ENCODE measurements at places on chromosomes 3 and 15.
A peak's percentile ranks its signal among the peaks of the same experiment; 100 is the strongest.

- no peak for DNase-seq
Measured at GRCh38 chr3:121942116-121942786, 48.0 kb downstream of the SLC15A2 start.

DNA sequence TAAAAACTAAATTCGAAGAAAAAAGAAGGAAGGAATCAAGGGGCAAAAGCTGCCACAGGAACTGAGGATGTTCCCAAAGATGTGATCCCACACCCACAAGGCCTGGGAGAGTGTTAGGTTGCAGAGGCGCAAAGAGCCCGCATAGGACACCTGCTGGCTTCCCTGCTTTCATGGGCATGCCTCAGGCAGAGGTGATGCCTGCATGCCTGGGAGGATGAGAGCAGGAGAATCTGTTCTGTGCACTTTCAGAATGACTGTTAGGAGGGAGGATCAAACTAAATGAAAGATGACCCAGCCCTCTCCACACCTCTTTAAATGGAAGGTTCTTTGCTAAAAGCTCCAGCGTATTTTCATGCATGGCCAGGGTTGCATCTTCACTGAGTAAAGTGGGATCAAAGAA is 162.4 kb downstream of the PLCL2 start:
- no peak for DNase-seq

DNA sequence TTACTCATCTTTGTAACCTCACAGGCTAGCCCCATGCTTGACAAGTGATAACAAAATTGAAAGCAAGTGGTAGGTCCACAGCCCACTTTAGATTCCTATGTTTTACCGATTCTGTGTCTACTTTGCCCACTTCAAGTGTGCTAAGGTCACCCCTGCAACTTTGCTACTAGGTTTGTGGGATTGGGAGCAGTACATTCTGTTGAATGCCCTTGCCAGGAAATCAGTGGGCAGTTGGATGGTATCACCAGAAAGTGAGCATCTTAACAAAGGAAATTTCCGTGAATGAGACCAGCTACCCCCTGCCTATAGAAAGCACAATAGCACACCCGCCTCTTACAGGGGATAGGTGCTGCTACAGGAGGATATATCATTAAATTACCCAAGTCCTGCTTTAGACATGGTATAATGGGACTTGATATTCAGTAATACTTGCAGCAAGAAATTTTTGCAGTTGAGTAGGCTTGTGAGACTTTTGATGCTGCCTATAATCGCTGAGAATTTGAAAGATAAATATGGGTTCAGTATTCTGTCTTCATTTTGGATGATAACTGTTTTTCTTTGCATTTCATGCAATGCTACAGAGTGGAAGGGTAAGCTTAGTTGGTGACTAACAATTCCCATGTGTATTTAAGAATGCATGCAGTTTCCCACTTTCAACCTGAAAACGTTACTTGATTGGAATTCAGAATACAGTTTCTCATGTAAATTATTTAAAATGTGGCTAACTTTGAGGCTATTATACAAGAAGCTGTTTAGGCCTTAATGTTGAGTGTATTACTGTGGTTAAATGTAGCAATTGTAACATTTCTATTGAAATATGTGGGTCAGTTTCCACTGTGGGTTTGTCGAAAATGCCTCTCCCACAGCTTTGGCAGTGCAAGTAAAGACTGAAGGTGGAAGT is 9.5 kb downstream of the EBLN2 start:
- no peak for DNase-seq

- DNase-seq = no peak
Measured at GRCh38 chr15:52378746-52379394, 83.3 kb upstream of the MYO5C start.

- DNase-seq = no peak
Measured at GRCh38 chr3:148309390-148310035, 388.2 kb upstream of the AGTR1 start.

GRCh38 chr3:25423780-25424588 is 4.1 kb upstream of the RARB start:
- no peak for DNase-seq

DNA sequence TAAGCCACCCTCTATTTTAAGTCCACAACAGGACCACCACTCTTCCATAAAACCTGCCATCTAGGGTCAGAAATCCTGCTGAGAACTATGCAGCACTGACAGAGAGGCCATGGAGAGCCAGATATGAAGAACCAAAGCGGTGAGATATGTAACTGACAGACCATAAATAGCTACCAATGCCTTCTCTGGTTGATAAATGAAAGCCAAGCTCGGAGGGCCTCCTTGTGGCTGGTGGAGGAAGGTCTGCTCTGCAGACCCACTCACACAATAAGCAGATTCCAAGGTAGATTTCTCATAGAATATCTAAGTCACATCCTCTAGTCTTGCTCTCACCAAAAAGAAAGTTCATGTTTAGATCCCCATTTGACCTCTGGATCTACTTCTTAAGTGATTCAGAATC is 38.9 kb downstream of the RYK start:
- no peak for DNase-seq

- no peak for DNase-seq
Measured at GRCh38 chr3:63278171-63279004, at the start of gene SYNPR. TSS of gene SYNPR (plus strand) at chr3:63278308.

DNA sequence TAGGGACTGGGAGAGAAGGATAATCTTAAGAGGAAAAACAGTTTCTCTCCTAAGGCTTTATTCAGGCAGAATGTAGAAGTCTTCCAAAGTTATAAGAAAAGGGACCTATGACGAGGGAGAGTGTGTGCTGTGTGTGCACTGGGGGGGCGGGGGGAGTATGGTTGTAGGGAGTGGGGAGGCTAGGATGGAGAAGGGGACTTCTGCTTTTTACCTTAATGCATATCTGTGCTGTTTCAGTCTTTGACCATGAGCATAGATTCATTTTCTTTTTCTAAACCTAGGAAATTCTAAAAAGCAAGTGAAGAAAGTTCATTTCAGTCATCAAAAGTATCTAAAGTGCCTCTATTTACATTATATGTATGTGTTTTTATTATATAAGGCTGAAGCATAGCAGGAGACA is 52.6 kb upstream of the RASA2 start:
- DNase-seq = no peak

DNA sequence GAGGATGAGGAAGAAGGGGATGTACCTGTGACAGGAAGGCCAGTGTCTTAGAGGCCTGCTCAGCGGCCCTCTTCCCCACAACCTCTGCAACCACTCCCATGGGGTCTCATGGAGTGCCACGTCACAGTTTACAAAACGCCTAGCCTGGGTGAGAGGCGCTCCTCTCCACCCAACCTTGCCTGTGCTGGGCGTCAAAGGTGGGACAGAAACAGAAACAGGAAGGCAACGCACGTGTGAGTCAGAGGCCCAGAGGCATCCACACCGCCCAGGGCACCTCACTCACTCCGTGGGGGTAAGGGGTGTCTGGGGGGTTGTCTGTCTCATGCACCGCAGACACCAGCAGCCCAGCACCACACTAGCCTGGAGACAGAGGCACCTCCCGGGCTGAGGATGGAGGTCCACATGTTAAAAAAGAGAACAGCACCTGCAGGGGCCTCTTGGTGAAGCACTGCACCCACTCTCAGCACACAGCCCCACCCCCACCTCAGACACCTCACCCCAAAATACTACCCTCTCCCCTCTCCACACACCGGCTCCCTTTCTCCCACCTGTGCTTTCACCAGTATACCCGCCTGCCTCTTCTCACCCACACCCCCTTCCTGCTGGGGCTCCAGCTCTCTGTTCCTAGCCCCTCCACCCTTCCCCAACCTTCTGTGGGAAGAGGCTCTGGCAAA is 4.7 kb upstream of the CALML4 start:
- no peak for DNase-seq

- DNase-seq = no peak
Measured at GRCh38 chr3:81568378-81568777, 193.1 kb downstream of the GBE1 start.

DNA sequence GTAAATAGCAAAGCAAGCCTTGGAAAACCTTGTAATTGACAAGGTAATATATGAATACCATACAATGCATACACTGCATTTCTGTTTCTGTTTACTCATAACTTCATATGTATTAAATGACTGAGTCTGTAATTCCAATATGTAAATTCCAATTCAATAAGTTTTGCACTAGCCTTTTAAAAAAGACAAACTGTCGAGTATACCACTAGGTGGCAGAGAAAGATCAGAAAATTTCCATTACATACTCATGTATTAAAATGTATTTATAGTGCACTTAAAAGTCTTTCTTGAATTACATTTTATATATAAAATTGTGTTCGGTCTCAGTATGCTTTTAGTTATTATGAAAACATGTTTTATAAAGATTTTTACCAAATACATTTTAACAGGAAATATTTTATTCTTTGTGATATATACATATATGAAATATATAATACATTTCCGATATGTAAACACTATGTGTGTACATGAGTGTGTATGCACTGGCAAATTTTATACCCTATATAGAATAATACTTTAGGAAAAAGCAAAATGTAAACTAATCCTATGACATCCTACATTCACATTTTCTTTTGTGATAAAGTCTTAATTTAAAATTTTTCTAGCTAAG is 216.8 kb downstream of the VGLL3 start:
- no peak for DNase-seq

GRCh38 chr15:62883938-62884479 is 158.5 kb upstream of the TPM1 start:
- DNase-seq = no peak

DNA sequence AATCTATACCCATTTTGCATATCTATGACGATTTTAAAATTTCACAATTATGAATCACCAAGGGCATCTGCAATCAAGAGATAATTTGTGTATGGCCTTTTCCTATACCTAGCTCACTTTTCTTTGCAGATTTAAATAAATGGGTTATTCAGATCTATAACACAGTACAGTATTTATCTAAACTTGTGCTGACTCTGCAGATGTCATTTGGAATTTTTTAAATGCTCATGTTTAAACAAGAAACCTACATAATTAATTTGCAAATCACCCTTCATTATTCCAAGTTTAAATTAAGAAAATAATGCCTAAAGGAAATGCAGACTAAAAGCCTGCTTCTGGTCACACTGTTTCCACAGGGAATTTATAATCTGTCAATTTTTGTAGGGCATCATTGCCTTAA is 284.2 kb downstream of the SI start:
- DNase-seq = no peak

- no peak for DNase-seq
Measured at GRCh38 chr15:70512772-70513362, 250.5 kb downstream of the UACA start.

GRCh38 chr3:42489116-42489936 is 13.1 kb upstream of the VIPR1 start:
- no peak for DNase-seq

DNA sequence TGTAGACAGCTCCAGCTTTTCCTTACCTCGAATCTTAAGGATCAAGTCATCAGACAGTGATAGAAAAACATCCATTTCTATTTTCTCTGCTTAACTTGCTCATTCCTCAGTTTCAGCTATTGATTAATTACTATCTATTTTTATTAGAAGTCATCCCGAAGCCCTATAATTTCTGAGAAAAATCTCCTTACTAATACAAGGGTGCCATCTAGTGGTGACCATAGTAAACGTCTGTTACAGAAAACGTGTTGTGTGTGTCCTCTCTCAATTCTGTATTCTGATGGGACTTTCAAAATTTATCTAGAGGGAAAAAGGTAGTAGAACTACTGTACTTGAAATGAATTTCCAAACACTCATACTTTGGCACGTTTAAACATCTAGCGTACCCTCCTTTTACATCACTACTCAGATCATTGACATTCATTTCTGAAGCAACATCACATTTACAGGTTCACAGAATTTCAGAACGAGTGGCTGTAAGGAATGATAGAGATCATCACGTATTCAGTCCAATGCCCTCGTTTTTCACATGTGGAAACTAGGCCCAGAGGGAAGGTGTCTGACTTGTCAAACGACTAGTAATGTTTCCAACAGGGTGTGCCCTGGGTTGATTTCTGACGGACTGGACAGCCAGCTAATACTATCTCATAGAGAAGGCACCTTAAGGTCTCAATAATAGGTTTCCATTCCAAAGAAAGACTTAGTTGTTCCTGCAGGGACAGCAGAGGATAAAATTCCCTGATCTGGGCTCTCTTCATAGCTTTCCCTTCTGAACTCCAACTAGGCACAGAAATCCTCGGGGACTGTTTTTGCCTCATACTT is 25.6 kb downstream of the HACD2 start:
- DNase-seq = peak; percentile 8

GRCh38 chr3:167241048-167241845 is 138.8 kb downstream of the ZBBX start:
- DNase-seq = no peak

DNA sequence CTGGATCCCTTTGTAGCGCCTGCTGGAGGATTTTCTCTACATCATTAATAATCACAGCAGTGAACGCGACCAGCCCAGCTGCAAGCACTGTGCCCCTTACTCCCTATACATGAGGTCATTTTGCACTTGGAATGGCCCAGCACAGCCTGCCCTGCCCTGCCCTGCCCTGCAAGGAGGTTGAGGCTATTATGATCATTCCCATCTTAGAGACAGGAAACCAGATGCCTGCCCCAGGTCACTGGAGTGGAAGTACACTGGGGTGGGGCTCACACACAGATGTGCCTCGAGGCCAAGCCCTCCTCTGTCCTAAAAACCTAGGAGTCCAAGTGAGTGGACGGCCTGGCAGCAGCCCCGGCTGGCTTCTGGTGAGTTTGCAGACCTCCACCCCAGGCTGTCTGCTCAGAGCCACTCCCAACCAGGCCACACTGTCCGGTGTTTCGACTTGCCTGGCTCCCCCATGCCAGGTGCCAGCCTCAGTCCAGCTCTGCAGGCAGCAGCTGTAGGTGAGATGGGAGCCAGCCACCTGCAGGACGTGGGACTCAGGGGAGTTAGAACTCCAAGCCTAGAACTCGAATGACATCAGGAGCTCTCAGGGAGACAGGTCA is 30.4 kb upstream of the SEC61A1 start:
- no peak for DNase-seq

DNA sequence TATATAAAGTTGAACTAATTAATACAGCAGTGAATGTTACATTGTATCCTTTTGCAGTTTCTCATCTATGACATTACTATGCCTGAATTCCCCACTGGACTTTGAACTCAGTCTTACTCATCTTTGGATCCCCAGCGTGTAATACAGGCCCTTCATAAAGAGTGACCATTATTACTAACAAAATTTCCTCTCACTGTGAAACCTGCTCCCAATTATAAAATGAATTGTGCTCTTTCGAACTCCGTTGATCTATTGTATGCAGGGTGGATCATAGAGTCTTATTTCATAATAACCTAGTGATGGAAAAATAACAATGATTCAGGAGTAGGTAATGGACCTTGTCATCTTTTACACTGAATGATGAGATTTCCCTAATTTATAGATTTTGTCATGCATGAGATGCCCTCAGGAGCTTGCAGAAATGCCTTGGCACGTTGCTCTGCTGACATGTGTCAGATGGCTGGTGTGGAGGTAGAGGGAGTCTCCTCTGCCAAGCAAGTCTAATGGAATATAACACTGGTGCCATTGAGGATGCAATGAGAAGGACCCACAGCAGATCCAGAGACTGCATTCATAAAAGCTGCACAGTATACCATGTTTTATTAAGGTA is 25.5 kb downstream of the B3GNT5 start:
- peak; percentile 26 for DNase-seq

- no peak for DNase-seq
Measured at GRCh38 chr15:40192942-40193341, 32.1 kb downstream of the BUB1B start.

All from NCI-H187 treated with DMSO at 0.1 percent for 48 hours (cell line).